GM23248 (cell line): ENCODE measurements at places on chromosomes 2 and 18. TPM values are rescaled to one million over a fixed set of nuclear protein-coding genes. Genes with fewer than 3 reads are reported as not detected.

MYO7B gene
- polyA plus RNA-seq: not detected in 2 replicates

DNA sequence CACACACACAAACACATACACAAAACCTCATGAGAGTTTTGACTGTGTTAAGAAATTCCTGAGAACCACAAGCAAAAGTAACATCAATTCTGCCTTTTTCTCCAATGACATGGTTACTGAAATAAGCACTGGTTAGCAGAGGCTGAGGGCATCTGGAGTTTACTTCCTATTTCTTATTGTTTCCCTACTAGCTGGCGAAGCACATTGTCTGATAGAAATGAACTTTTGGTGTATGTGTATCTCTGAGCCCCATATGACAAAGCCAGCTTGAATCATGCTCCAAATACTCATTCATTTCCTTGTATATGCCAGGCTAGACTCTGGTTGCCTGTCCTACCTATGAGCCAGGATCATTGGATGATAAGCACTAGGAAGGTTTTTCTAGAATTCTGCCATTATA, 203.1 kb downstream of the NCKAP5 start:
- peak; percentile 30 for DNase-seq

POTEJ gene
- polyA plus RNA-seq: not detected in 2 replicates

DNA sequence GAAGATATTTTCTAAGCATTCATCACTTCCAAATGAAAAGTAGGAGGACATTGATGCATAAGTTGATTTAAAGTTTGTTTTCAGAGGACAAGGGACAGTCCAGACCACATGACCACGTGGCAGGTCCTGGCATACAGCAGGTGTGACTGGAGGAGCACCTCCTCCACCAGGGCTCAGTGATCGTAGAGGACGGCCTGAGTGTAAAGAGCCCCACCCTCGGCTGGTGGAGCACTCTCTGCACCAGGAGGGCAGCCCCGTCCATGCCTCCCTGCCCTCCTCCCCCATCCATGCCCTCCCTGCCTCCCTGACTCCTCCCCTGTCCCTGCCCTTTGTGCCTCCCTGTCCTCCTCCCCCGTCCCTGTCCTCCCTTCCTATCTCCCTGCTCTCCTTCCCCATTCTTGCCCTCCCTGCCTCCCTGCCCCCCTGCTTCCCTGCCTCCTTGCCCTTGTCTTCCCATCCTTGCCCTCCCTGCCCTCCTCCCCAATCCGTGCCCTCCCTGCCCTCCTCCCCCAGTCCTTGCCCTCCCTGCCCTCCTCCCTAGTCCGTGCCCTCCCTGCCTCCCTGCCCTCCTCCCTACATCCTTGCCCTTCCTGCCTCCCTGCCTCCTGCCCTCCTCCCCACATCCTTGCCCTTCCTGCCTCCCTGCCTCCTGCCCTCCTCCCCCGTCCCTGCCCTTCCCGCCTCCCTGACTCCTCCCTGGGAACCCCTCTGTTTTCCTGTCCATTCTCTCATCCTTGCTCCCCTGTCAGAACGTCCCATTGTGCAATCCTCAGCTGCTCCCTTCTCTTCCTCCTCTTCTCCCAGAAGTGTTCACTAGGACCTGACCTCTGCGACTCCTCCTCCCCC, 47.9 kb downstream of the ANKMY1 start:
- no peak for DNase-seq

KCNS3 gene
- 2.5 TPM in 2 replicates for polyA plus RNA-seq

DNA sequence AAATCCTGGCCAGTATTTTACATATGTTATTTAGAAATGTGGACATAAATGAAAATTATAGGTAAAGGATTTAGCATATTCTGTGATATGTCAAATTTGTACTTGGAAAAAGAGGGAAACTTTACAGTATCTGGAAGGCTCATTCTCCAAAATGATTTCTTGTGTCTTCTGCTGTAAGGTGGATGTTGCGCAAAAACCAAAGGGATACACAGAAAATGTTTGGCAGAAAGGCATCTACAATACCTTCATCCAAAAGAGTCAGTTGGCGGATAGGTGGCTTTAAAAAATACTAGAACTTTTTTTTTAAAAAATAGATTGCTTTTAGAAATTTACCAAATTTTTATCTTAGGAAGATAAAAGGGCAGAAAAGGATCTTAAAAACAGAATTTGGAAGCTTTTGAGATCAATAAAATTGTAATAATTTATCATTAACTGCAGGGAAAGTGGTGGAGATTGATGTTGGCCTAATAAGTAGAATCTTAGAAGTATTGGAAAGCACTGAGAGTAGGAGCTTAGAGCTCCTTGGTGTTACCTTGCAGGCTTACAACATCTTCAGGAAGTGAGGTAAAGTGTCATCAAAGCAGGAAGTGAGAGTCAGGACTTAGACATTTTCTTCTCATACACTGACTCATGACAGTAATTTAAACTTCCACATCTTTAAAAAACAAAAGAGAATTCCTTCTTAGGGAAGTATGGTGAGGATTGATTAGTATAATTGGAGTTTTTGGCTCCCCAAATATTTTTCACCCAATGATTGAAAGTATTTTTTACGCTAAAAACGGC, 2.1 kb downstream of the NABP1 start:
- peak; percentile 88 for DNase-seq

GRCh38 chr18:42228581-42228980, 273.5 kb downstream of the PIK3C3 start:
- DNase-seq: no peak

PTPRM gene
- polyA plus RNA-seq: 29.4 and 30.9 TPM in 2 replicates

DNA sequence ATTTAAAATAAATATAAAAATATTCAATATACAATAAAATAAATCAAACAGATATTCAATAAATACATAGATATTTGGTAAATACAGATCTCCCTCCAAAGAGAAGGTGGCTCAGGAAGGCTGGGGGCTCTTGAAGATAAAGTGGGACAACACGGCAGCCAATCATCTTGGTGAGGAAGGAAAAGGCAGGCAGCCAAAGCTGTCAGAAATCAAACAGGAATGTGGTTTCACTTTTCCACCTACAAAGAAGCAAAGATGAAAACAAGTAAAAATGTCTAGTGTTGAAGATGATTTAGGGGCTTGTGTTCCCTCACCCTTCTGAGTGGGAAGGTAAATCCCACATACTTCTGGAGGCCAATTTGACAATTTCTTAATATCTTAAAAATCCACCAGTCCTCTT, 85.7 kb downstream of the B3GNT2 start:
- no peak for DNase-seq

GRCh38 chr2:168916331-168916675, 15.2 kb downstream of the G6PC2 start:
- no peak for DNase-seq

GRCh38 chr2:3280197-3280596, 97.4 kb downstream of the EIPR1 start:
- no peak for DNase-seq

DNA sequence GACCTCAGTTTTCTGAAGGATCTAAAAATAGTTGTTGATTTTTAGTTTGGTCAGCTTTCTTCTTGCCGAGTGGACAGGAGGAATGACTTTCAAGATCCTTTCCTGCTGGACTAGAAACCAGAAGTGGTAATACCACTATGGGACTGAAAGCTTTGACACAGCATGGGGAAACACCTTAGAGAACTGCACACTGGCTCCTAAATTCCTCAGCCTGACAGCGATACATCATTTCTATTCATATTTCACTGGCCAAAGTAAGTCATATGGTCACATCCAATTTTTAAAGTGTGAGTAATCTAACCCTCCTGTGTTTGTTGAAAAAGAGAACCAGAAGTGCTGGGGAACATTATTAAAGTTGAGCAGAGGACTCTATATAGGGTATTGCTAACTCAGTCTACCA, 244.7 kb upstream of the MMADHC start:
- no peak for DNase-seq

- DNase-seq: no peak
Measured at GRCh38 chr2:9336241-9336575, 87.1 kb downstream of the ITGB1BP1 start.

- no peak for DNase-seq
Measured at GRCh38 chr18:57950542-57950941, 93.5 kb upstream of the NEDD4L start.

GRCh38 chr2:70901227-70902066, 34.3 kb upstream of the ATP6V1B1 start:
- DNase-seq: peak; percentile 62

CCDC141 gene
- polyA plus RNA-seq: 0.15 TPM in 1 of 2 replicates, not detected in the other

GRCh38 chr2:135931776-135932443, 53.5 kb downstream of the DARS1 start:
- no peak for DNase-seq

CYP26B1 gene
- 0.23 and 0.33 TPM in 2 replicates for polyA plus RNA-seq

DNA sequence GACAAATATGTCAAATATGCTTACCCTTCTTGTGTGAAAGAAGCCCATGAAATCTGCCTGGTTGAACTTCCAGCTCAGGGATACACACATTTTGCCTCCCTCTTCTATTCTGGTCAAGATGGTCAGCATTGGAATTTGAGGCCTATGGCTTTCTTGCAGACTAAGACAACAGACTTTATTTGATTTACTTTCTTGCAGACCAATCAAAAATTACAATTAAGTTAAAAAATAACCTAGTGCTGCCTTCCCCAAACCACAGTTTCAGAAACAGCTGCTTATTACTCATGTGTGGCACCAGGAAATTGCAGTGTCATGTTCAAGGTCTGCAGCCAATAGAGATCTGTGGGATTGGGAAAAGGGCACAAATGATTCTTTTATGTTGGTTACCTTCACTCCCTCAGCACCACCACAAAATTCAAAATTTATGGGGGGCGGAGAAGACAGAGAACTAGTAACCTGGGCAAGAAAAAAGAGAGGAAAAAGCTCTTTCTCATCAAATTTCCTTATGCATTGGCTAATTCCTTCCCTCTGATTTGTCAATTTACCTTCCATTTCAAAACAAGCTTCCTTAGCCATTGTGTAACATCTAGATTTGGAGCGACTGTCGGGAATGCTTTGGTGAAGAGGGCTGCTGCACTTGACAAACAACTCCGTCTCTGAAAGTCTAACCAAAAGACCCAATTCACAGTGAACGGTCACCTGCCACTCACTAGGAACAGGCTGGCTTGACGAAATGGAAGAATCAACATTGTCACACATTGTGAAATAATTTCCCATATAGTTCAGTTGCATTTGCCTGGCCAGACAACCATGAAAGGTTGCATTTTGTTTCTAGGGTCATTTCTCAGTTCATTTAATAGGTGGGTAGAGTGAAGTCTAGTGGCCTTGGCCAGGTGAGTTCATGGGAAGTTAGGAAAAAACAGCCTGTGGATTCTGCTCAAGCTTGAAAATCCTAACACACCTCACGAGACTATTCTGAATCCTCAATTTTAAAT, 100.4 kb upstream of the FZD5 start:
- peak; percentile 80 for DNase-seq

DNA sequence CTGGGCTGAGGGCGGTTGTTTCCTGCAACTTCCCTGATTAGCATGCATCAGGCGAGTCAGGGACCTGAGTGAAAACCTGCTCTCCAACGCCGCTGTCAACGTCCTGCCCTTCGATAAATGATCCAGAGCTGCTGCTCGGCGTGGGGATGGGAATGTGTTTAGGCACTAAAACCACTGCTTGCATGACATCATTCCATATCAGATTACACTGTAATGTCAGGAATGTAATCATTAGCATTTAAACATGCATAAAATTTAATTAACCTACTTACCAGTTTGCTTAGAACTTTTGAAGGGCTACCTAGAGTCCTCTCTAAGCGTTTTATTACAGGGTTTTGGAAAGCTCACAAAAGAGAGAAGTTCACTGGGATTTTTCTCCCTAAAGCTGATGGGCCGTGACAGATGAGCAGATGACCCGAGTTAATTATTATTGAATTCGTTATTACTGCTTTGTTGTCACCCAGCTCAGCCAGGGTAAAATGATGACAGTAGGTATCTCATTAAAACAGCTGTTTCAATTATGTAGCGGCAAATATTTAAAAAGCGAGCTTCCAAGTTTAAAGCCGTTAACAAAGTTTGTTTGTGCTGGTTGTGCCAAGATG, 685.6 kb upstream of the SALL3 start:
- DNase-seq: no peak

HNMT gene
- 5.8 and 6.8 TPM in 2 replicates for polyA plus RNA-seq

GRCh38 chr2:124027182-124027581, 2.1 kb downstream of the CNTNAP5 start:
- peak; percentile 66 for DNase-seq

GRCh38 chr2:108111936-108112335, 125.6 kb downstream of the SLC5A7 start:
- no peak for DNase-seq

GRCh38 chr2:175552902-175553301, 371.4 kb upstream of the ATP5MC3 start:
- no peak for DNase-seq

SERPINB4 gene
- not detected in 2 replicates for polyA plus RNA-seq

NT5C1B gene
- polyA plus RNA-seq: 0.88 and 1.4 TPM in 2 replicates

DNA sequence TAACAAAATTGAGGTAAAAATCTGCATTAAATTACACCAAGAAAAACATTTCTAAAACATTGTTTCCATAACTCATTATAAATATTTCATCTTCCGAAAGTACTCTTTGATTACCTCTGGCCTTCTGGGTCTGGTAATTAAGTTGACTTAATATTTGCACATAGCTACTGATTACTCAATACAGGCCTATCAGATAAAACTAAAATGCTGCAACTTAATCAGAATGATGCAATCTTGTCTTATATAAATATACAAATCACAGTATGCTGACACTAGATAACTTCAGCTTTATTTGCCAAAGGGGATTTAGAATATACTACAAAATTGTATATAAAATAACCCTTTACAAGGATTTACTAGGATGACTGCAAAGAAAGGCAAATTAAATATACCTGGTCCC, 49.3 kb downstream of the SLC35F5 start:
- no peak for DNase-seq

- peak; percentile 96 for DNase-seq
Measured at GRCh38 chr2:162244541-162245031, 1.3 kb upstream of the FAP start.

IL36B gene
- not detected in 2 replicates for polyA plus RNA-seq

DNA sequence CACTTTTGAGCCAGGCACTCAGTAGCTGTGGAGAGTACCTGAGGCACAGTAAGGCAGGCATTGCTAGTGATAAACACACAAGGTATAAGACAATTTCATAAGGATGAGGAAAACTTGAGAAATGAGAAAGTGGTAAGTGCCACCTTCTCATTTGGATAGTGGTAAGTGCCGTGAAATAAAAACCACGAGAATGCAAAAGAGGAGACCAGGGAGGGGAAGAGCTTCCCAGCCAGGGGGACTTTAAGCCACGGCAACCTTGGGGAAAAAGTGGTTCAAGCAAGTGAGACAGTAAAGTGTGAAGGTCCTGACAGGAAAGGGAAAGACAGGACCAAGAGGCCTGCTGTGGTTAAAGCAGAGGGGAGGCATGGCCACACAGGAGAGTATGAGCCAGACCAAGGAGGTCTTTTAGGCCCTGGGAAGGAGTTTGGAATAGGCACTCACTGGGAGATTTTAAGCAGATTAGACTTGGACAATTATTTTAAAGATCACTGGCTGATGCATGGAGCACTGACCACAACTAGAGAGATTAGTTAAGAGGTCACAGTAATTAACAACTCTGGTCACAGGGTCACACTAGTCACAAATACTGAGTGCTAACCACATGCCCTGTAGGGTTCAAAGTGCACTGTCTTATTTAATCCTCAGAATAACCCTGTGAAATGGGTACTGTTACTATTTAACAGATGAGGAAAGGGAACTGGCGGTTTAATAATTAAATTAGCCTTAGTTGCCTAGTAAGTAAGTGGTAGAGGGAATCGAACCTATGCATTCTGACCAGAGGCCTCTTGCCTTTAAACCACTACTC, 50.1 kb downstream of the THOC1 start:
- DNase-seq: no peak

CYP27C1 gene
- 0.70 and 0.73 TPM in 2 replicates for polyA plus RNA-seq

- peak; percentile 6 for DNase-seq
Measured at GRCh38 chr2:188414869-188415753, 123.4 kb downstream of the GULP1 start.

- DNase-seq: peak; percentile 58
Measured at GRCh38 chr2:170361090-170361936, 183.4 kb downstream of the MYO3B start.

DCDC2C gene
- polyA plus RNA-seq: not detected in 2 replicates

TUBA4B gene
- polyA plus RNA-seq: not detected in 2 replicates

KCTD1 gene
- 5.0 and 5.7 TPM in 2 replicates for polyA plus RNA-seq
